Aorta (tissue), 5 donors: ENCODE measurements at places on chromosomes 11 and 22. TPM values are rescaled to one million over a fixed set of nuclear protein-coding genes. Genes with fewer than 3 reads are reported as not detected.

GRCh38 chr22:47050401-47051051 lies 288.1 kb downstream of the TBC1D22A start:
- DNase-seq: peak; percentile 42

DNA sequence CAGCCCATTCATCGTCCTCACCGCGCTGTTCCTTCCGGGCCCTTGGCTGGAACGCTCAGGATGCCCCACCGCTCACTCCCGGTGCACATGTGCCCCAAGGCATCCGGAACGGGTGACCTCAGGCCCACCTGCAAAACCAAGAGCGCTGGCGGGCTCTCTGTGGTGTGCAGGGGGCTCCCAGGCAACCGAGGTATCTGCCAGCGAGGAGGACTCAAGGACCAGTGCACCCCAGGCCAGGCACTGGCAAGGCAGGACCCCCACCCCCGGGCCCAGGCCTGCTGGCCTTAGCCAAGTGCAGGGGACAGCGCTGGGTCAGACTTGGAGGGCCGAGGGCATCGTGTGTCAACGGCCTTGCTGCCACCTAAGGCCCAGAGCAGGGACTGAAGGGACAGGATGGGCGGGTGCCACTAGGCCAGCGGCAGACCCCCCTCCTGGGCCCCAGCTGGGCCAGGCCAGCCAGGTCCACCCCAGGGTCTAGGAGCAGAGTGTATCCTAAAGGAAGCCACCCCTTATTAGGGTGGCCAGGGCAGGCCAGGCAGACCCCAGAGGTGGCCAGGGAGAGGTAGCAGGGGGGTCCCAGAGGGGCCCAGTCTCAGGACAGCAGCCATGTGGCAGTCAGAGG lies 8.5 kb downstream of the TNNT3 start:
- DNase-seq: no peak

DNA sequence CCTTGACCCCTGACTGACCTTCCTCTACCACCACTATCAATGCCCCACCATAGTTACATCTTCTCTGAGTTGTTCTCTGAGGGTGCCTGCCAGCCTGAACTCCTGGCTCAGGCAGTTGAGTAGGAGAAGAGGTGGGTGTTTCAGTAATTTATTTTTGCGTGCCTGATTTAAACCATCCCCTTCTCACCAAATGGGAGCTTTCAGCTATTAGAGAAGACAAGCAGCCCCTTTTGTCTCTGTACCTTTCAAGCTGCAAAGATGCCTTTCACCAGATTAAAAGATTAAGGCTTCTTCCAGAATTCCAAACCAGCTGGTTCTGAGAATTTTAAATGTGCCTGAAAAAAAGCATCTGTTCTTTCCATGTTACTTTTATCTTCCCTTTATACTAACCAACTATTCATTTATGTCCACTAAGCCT lies 223.8 kb downstream of the FAM76B start:
- DNase-seq: no peak

DNA sequence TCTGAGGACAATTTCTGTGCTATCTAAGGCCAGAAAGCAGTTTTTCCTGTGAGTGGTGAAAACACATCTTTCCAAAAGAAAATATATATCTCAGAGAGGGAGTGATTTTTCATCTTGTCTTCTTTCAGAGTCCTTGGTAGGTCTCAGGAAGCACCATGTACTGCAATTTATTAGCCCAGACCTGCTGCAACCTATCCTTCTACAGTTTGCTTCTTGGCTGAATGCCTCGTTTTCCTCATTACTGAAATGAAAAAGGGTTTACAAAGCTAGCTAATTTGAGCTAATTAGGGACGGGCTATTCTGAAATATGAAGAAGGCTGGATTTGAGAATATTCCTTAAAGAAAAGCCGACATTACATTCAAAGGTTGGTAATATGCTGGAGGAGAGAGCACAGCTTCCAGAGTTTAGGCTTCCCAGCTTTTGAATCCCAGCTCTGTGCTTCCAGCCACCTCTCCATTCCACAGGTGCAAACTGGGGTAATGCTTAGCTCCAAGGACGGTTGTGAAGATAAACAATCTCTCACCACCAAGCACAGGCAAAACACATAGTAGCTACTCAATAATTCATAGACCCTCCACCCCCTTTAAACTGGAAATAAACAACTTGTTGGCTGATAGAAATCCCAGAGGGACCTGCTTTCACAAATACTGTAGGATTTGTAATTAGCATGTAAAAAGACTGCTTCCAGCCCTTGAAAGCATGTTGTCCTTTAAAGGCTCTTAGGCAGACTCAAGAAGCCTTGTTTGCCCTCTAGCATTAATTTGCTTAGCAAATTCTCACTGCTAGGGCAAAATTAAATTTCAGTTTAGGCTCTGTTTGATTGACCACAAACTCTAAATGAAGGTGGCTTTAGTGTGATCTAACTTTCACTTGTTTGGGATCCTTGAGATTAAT lies 24.5 kb upstream of the SESN3 start:
- no peak for DNase-seq

- DNase-seq: no peak
Measured at GRCh38 chr22:20583471-20583922, 76.1 kb downstream of the MED15 start.

- no peak for DNase-seq
Measured at GRCh38 chr11:12242966-12243365, 132.6 kb downstream of the MICAL2 start.

GRCh38 chr11:47904048-47904447 lies 55.9 kb upstream of the NUP160 start:
- DNase-seq: no peak

DNA sequence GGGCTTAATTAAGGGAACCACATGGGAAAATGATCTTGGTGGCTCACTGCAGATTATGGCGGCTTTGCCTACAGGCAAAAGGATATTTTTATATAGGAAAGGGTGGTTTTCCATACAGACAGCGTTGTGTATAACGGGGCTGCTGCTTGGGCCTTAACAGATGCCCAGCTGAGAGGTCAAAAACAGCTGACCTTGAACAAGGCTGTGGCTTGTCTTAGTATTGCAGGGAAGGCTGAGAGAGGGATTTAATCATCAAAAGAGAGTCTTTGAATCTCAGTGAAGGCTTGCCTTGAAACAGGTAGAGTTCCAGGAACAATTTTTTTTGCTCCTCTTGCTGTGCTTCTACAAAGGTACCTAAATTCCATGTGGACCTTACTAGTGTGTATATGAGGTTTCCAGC lies 301.6 kb upstream of the C11orf87 start:
- DNase-seq: no peak

DNA sequence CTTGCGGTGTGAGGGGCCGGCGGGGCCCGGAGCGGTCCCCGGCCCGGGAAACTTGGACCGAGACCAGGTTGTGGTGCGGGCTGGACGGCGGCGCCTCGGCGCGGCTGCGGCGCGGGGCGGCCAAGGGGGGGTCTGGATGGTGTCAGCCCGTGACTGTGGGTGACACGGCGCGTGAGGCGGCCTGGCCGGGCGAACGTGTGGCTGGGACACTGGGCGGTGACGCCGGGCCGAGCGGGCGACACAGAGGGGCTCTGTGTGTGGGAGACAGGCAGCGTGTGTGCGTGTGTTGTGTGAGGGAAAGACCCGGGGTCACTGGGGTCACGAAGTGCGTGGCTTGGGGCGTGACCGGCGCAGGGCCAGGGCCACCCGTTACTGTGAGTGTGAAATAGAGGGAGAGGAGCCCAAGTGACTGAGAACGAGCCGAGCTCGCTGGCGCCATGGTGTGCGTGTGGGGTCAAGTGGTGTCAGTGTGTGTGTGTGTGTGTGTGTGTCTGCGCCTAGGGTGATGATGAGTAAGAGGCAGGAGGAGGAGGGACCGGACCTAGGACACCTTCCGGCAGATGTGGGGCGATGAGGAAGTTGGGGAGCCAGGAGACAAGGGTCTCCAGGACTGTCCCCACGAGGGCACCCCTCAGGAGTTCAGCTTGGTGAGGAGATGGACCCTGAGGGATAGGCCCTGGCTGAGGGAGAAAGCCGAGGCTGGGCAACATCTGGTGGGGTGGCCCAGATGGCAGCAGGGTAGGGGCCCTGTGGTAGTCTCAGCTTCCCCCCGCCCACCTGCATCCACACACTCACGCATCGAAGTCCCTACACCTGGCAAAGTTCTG lies 817 bp downstream of the RELT start:
- peak; percentile 73 for DNase-seq

DNA sequence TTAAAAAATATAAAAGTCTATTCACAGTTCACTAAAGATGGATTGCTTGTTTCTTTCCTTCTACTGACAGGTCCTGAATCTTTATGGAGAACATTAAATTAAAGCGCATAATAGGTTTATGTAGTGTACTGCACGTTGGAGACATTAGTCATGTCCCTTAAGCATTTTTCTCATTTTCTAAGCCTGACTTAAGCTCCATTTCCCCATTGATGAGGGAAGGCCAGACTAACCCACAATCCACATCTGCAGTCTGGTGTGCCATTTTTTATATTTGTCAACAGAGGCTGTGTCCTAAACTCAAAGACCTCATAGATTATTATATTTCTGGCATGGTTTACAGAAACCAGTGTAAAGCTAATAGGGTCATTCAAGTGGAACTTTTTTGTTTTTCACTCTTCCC lies 39.9 kb downstream of the CADM1 start:
- no peak for DNase-seq

- DNase-seq: no peak
Measured at GRCh38 chr11:33520112-33520511, 180.5 kb downstream of the C11orf91 start.

DNA sequence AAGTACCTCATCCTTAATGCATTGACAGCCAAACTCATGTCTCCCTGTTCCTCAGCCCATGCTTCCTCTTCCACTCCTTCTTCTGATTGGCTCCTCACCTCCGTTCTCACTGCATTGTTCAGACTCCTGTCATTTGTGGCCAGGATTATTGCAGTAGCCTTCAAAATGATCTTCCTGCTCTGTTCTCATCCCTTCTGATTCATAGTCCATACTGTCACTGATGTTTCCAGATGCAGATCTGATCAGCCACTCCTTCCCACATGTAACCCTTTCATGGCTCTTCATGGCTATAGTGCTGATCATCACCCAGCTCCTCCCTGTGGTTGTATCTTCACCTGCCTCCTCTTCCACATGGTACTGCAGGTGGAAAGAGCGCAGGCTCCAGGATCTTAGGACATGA lies 71.7 kb downstream of the DEPDC5 start:
- no peak for DNase-seq

- no peak for DNase-seq
Measured at GRCh38 chr22:17629641-17630040, 1.1 kb upstream of the ATP6V1E1 start.

- DNase-seq: no peak
Measured at GRCh38 chr11:102253020-102253715, 64.1 kb upstream of the BIRC3 start.

DNA sequence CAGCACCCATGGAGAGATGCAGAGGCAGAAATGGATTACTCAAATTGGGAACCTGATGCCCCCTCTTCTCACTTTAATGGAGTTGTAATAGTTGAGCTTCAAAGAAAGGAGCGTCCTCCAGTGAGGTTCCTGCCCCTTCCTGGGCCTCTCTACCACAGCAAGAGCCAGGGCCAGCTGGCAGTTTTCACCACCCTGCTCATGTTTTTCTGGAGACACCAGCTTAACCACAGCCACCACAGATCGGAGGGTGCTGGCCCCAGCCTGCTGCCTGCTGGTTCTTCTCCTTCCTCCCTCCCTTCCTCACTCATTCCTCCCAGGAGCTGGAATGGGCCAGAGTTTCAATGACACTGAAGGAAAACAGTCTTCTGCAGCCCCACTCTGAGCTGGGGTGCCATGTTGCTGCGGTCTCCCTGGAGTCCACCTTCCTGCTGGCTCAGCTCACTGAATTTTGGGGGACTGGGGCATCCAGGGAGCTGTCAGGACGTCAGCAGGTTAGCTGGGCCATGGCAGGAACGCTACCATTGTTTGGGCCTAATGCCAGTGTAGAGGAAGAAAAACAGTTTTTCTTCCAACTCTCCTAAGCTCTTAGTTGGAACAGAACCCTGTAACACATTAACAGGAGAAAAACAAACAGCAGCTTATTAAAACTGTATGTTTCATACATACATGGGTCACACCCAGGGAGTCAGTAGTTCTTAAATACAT lies 57.7 kb downstream of the TRAF6 start:
- DNase-seq: no peak

GRCh38 chr22:25085930-25086901 lies 113.4 kb upstream of the CRYBB3 start:
- peak; percentile 89 for DNase-seq

DNA sequence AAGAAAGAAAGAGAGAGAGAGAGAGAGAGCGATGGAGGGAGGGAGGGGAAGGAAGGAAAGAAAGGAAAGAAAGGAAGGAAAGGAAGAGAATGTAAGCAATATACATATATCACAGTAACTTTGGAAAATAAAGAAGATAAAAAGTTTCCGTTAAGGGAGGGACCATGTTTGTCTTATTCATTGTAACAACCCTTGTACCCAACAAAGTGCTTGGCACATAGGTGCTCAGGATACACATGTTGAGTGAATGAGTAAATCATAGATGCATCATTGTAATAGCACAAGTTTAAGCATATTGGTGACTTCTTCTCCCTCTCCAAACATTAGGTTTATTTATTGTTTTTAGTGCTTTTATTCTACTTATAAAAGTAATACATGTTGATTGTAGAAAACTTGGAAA lies 39.7 kb upstream of the ZNRF3 start:
- no peak for DNase-seq

DNA sequence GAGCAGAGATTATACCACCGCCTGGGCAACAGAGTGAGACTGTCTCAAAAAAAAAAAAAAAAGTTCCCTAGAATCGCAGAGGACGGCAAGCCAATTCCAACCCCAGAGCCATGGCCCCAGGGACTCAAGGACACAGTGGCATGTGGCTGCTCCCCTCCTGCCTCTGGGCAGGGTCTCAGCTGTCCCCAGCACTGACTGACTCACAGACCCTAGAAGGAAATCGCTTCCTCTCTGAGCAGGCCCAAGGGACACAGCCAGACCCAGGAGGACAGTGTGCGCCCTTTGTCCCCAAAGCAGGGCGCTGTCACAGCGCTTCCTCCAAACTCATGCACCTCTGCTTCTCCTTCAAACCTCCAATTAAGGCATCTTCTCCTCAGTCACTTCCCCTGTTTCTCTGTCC lies 2.3 kb downstream of the PACSIN3 start:
- DNase-seq: no peak

Gene ACRV1
- not detected for total RNA-seq

Gene PPP1CA
- total RNA-seq: 64.8 TPM

Gene C11orf42
- total RNA-seq: not detected

Gene DCDC1
- 0.51 TPM for total RNA-seq
